ENCODE measurements at places on chromosomes 12 and 14.
A peak's percentile ranks its signal among the peaks of the same experiment; 100 is the strongest.

DNA sequence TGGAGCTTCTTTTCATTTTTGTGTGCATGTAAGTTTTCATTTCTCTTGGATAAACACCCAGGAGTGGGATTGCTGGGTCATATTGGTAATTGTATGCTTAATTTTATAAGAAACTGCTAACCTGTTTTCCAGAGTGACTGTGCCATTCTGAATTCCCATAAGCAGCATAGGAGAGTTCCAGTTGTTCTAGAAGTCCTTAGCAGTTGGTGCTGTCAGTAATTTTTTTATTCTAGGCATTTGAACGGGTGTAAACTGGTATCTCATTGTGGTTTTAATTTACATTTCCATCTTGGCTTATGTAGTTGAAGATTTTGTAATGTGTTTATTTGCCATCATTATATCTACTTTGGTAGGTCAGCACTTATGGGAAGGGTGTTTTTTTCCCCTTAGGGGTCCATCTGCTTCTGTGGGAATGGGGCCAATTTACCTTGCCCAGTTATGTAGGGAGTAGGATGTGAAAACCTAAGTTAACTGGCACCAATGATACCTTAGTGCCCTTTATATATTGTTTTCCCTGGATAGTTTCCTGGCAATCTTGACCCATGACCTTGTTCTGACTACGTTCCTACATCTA lies 202.9 kb downstream of the AKAP6 start:
- DNase-seq, result no peak

DNA sequence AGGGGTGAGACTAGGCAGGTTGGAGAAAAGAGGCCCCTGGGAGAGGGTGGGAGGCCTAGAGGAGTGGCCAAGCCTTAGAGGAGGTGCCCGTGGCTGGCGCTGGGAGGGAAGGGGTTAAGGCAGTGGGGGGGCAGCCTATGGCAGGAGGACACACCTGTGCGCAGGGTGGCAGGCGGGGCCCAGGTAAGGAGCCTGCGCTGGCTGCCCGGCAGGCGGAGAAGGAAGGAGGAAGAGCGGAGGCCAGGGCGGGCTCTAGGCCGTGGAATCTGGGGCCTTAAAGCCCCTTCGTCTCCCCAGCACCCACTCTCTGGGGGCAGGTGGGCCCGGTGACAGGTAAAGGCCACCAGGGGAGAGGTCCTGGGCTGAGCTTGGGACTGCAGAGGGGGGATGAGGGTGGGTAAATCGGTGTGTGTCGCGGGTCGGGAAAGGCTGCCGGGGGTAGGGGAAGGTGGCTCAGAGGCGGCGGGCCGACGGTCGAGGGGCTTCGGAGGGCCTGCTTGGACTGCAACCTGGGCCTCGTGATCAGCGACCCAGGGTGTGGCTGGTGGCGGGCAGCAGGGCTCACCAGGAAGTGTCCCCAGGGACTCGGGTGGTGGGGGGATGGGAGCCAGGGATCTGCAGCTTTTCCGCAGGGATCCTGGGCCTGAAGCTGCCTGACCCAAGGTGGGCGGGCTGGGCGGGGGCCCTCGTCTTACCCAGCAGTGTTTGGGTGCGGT lies 7.3 kb downstream of the PHB2 start:
- peak; percentile 88 for DNase-seq

- peak; percentile 64 for DNase-seq
Observed at GRCh38 chr12:77324763-77325468, 259.5 kb upstream of the E2F7 start.

- no peak for DNase-seq
Observed at GRCh38 chr12:128664501-128664900, 159.3 kb downstream of the SLC15A4 start.

- DNase-seq, result no peak
Observed at GRCh38 chr14:100609941-100610391, 22.7 kb upstream of the BEGAIN start.

GRCh38 chr12:82893896-82894295 lies 207.2 kb downstream of the TMTC2 start:
- no peak for DNase-seq

GRCh38 chr14:50801706-50802105 lies 29.3 kb downstream of the NIN start:
- DNase-seq, result no peak

DNA sequence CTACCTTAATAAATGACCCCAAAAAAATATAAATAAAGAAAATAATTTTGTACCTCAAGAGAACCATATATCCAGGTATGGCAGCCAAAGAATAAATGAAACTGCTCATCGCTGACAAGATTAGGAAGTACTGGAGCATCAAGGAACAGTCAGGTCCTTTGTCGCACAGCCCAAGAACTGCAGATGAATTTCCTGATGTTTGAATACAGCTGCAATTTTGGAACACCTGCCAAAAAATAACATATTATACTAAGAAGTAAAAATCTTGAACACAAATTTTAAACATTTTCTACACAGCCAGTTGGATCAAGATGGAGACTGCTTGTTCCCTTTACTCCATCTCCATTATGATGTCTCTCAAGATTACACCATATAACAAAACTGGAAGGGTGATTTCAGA lies 42.6 kb downstream of the SLCO1A2 start:
- DNase-seq, result no peak

- DNase-seq, result no peak
Observed at GRCh38 chr12:52038447-52038846, 12.8 kb upstream of the NR4A1 start.

- peak; percentile 89 for DNase-seq
Observed at GRCh38 chr14:24429395-24430142, at the start of the genes CBLN3 and KHNYN. Gene CBLN3 (minus strand): TSS chr14:24429668. CDS start chr14:24429054, 614 bp downstream. Gene KHNYN (plus strand): TSS chr14:24429954. CDS start chr14:24430731, 777 bp downstream.

DNA sequence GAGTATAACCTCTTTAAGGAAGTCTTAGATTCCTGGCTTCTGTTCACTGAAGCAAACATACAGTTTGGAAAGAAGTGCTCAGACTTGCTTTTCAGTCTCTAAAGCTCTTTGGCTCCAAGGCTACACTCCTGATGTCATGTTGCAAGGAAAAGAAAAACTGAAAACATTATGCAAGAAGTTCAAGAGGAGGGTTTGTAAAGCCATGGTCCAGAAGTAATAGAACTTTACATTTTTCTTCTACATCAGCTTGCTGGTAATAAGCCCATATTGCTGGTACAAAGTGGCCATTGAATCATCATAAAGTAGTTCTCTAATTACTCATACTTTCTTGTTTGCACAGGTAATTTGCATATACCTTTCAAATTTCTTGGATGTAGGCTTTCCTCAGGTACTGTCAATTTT lies 83.6 kb downstream of the BBS10 start:
- peak; percentile 41 for DNase-seq

DNA sequence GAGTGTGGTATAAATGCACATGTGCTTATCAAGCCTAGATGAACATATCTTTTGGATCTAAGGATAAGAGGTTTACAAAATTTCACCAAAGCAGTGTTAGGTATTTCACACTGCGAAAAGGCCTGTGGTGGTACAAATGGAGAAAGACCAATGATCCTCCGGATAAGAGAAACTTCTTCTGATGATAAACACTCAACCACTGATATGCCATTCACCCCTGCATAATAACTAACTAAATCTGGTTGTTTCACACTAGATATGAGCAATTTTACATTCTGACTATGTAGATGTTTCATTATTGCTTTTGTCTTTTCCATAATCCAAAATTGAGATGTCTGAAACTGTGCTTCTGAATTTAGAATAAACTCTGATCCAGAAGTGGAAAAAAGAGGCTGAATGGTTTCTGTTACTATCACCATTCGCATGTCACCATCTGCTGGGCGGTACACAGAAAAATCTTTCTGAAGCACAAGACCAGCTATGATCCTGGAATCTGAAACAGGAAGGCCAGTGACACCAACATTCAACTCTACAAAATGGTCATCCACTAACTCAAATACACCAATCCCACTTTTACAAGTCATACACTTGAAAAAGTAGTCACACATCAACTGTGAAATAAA lies 1.3 kb downstream of the BBS10 start:
- peak; percentile 35 for DNase-seq

DNA sequence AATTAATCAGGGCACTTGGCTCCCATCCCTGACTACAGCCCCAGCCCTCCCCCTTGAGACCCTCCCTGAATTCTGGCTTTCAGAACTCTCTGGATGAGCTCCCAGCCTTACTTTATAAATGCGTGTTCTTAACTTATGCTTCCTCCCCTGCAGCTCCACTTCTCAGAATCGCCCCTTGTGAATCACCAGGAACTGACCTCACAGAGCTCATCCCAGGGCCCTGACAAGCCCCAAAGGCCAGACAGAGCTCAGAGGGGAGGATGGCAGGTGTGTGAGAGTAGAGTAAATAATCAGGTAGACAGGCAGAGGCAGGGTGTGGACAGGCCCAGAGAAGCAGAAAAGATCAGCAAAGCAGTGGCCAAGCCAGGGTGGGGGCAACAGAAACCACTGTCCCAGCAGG lies 68.2 kb upstream of the FOXN3 start:
- no peak for DNase-seq

- no peak for DNase-seq
Observed at GRCh38 chr12:122226366-122227125, 694 bp upstream of the DIABLO start.

GRCh38 chr14:51929910-51930682 lies 59.2 kb upstream of the RTRAF start:
- no peak for DNase-seq

DNA sequence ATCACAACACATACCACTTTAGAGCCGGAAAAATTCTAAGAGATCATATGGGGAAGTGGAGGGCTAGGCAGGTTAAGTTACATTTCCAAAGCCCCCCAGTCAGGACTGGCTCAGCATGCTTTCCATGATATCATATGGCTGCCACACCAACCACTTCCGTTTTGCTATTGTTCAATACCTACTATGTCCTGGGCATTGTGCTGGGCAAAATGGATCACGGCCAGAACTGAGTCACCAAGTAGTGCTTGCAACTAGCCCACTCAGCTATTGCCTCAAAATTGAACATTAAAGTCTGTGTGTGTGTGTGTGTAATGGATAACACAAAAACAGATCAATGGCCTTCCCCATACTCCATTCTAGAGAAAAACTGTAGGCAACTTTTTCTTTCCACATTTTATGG lies 22.7 kb downstream of the WIF1 start:
- peak; percentile 3 for DNase-seq

DNA sequence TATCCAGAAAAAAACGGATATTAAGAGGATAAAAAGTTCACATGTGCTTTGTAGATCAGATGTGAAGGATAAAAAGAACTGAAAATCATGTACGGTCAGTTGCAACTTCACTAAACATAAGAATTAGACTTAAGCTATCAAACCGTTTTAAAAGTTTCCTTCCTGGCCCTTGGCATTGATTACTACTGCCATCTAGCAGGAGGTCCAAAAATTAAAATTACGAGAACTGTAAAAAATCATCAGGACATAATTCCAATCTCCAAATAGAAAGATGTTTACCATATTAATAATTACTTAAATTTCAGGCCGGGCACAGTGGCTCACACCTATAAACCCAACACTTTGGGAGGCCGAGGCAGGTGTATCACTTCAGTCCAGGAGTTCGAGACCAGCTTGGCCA lies 7.9 kb downstream of the WDR89 start:
- no peak for DNase-seq

- no peak for DNase-seq
Observed at GRCh38 chr12:124761871-124762270, 101.8 kb downstream of the SCARB1 start.

DNA sequence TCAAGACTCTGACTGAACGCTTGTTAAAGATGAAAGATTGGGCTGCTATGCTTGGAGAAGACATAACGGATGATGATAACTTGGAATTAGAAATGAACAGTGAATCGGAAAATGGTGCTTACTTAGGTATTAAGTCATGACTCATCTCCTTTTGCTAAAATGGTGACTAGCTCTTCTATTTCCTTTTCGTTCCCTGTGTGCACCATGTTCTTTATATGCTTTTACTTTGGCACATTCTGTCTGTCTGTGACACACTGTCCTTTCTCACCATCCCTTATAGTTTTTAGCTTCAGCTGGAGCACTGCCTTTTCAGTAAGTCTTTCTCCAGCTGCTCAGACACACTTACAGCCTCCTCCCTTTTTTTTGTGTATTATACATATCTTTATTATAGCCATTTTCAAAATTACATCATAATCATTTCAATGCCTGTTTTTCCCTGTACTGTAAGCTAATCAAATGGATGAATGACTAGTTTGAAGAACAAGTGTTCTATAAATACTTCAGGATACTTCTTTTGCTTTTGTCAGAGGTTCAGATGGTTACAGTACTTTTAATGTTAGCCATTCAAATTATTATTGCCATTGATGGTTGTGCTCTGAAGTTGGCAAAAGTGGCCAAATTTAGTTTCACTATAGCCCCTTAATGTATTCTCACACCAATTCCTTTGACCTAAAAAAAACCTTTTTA lies 68.6 kb downstream of the MIA2 start:
- no peak for DNase-seq

GRCh38 chr12:49798248-49798647 lies 30.0 kb downstream of the NCKAP5L start:
- DNase-seq, result no peak

DNA sequence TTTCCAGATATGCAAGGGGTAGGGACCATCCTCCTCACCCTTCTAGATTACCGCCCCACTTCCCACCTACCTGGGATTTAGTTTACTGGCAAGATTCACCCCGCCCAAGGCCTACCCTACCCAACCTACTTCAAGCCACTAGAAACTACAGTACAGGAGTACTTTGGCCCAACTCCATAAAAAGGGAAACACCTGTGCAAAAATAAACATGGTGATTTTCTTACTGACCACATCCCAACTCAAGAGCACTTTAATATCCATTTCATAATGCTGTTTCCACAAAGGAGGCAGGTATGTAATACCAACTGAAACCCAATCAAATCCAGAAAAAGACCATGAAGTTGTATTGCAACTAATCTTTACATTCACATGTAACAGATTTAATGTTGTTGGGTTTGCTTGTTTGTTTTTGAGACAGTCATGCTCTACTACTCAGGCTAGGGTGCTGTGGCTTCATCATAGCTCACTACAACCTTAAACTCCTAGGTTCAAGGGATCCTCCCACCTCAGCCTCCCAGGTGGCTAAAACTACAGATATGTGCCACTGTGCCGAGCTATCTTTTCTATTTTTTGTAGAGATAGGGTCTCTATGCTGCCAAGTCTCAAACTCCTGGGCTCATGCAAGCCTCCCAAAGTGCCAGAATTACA lies 41.7 kb upstream of the RAP1B start:
- DNase-seq, result no peak

DNA sequence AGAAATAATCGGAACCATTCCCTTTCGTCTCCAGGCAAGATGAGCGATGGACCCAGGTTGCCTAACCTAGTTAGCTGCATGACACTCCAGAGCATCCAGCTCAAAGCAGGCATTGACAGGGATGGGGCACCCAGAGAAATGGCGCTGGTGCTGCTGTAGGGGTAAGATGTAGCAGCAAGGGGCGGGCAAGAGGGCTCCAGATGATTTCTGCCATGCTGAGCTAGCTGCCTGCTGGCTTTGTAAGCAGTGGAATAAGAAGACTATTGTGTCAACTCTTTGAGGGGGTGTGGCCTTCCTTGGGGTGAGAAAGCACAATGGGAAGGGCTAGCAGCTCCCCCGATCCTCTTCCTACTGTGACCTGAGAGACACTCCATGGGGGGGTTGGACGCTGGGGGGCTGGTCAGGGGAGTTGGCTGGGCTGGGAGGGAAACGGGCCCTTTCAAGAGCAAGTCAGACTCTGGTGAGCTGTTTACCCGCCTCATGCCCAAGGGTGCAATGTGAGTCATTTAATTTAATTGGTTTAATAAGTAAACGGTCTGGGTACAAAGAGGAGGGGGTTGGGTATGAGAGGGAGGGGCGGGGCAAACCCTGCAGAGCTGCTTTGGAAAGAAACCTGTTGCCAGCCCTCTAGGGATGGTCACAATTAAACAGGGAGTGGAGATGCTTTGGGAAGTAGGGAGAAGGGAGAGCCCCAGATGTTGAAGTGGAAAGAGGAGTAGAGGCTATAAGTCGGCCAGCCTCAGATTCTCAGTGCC lies 50.5 kb downstream of the B4GALNT3 start:
- peak; percentile 29 for DNase-seq

- DNase-seq, result peak; percentile 91
Observed at GRCh38 chr14:24274101-24274543, 2.7 kb upstream of the RABGGTA start.

Data from RWPE1 (cell line).